ENCODE measurements at places on chromosomes 3 and 15. TPM values are rescaled to one million over a fixed set of nuclear protein-coding genes. Genes with fewer than 3 reads are reported as not detected.

Gene DNAH12
- total RNA-seq: not detected

Gene ZBTB47
- 16.1 TPM for total RNA-seq

- peak; percentile 8 for DNase-seq
These were observed 7.3 kb downstream of the RPSA start for GRCh38 chr3:39413691-39414420.

DNA sequence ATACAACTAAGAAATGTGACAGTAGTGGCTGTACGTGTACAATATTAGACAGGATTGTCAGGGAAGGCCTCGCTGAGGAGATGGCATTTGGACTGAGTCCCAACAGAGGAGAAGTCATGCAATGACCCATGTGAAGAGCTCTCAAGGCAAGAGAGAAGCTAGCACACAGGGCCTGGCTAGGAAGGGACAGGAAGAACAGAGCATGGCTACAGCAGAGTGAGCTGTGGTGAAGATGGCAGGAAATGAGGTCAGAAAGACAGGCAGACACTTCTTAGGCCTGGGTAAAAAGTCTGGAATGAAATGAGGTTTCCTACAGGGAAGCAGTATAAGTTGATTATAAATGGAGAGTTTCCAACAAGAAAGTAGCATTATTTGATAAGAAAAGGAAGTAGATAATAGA lies 33.2 kb upstream of the LEKR1 start:
- no peak for DNase-seq

GRCh38 chr15:89670971-89671560 lies 8.1 kb downstream of the PLIN1 start:
- no peak for DNase-seq

Gene ZSCAN2
- 11.9 TPM for total RNA-seq

DNA sequence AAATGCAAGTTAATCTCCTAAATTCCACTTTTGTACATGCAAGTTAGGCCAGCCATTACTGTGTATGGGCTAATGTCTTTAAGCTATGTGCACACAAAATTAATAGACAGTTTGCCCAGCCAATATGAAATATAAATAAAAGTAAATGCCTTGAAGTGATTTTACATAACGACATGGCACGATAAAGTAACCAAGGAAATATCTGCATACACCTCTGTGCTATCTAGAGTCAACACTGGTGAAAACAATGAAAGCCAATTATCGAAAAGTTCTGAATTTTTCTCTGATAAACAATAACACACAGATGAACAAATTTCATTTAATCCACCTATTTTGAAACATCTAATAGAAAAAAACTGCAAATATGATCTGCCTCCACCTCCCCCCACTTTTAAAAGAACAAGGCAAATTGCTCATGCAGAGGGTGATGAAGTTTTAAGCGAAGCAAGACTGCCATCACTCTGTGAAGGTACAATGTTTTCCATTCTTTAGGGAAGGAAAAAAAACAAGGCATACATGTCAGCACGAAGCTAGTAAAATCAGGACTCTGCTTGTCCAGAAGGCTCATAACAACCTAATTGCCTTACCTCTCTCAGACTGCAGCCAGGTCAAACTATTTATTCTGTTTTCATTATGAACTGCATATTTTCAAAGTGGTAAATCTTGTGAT lies 317.7 kb downstream of the MECOM start:
- no peak for DNase-seq

- DNase-seq: peak; percentile 56
These were observed 18.2 kb upstream of the PRR23E start for GRCh38 chr3:127174715-127175140.

DNA sequence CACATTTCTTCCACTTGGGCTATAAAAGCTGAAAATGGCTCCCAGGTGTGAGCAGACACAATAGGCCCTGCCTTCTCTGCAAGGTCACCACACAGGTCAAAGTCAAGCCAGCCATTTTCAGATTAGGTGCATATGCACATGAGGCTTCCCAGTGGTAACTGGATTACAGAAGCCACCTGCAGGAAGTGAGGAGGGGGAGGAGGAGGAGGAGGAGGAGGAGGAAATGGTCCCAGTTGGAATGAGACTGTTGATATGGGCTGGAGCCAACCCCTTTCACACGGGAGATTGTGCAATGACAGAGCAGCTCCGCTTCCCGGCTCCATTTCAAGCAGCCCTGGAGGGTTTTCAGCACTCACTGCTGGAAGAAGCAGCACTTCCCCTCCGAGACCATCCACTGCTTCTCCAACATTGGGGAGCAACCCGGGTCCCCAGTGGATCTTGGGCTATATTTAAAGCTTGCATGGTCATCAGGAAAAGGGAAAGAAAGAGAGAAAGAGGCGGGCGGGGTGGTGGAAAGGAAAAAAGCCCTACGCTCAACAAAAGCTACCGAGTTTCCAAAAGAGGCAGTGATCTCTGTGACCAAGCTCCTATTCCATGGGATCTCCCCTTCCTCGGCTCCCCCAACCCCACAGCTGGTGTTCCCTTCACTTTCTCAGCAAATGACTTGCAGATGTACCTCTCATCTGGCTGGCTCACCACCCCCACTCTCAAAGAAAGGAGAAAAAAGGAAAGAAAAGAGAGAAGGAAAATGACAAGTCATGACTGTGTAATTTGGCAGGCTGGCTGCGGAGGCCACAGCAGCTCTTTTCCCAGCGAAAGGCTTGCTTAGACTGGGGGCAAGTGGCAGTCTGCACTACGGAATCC lies 58.3 kb downstream of the LRIG1 start:
- DNase-seq: peak; percentile 63

DNA sequence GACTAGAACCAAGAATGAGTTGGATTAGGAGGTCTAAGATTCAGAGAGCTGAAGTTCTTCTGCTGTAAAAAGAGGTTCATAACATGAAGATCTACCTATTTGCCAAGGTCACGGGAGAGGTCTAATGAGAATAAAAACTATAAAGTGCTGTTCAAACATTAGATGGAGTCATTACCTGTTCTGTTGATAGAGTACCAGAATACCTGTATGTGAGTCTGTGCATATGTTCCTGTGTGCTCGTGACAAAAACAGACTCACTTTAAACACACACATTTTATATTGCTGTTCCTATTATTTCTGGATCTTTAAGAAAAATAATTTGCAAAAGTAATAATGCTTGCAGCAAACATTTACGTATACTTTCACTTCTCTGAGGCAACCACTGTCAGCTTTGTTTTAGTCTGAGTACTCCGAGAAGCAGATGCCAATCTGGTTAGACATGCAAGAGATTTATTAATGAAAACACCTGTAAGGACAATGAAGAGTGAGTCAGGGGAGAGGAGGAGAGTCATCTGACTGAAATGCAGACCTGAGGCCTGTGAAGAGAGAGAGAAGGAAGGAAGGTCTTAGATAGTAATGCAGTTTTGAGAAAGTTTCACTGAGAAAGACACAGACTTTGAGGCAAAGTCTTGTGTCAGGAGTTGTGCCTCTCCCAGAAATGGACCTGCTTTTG lies 221.2 kb downstream of the SQOR start:
- DNase-seq: no peak

GRCh38 chr15:35309886-35310285 lies 224.8 kb upstream of the NANOGP8 start:
- peak; percentile 67 for DNase-seq

Gene TMEM212
- not detected for total RNA-seq

DNA sequence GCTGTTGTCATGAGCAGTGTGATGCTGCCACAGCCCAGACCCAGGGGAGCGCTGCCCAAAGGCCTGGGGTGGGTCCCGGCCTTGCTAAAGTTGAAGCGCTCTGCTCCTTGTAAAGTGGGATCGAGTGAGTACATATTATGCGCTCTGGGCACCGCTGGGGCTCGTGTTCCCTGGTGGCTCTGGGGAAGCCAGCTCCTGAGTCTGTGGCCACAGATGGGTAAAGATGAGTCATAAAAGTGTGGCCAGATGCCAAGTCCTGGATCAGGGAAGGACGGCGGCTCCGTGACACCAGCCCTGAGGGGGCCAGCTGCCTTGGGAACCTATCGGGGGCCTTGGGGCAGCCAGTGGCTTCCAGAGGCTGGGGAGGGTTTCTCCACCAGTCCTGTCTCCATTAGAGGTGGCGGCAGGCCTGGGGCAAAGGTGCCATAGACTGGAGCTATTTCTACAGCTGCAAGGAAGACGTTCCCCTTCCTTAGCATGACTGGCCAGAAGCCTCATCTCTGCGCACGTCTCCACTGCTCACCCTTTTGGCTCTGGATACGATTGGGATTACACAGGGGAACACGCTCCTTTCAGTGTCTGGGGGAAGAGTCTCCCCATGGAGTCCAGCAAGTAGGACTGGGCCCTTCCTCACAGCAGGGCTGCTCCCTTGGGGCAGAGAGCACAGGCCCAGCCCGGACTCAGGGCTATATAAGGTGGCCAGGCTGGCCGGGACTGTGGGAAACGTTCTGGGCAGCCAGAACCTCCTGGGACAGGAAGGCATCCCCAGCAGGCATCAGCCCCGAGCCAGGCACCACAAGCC lies 1.2 kb upstream of the ITIH4 start:
- peak; percentile 43 for DNase-seq

DNA sequence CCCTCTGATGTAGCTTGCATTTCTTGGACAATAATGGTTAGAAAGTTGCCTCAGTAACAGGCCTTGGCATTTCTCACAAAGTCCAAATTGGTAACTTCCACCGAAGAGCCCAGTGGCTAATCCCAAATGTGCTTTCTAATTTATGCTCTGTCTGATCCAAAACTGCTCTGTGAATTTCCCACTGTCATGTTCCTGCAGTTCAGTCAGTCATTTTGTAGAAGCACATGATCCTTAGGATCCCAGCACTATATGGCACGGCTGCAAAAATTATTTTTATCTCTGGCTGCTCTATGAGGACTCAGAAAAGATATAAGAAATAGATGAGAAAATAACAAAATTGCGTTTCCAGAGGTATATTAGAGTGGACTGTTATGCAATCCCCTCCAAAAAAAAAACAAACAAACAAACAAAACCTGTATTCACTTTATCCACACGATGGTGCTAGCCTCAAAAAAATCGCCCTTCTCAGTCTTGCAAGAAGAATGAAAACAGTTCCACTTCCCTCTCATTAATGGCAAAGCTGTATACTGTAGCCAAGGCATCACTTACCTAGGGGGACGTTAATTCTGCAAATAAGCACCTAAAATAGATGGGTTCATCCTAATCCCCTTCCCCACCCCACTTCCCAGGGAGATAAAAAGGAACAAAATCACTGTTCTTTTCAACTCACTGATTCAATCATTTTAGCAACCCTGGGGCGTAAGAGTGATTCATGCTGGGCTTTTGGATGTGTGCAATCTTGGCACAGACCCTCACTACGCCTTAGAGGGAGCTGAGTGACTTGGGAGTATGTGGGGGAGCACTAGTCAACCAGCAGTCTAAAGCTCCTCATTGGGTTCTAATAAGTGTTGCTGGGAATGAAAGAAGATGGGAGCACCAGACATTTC lies 61.3 kb downstream of the TMCO5A start:
- peak; percentile 76 for DNase-seq

Gene IGDCC3
- 20.1 TPM for total RNA-seq

Gene MINAR1
- total RNA-seq: 0.20 TPM

Gene ZNF80
- total RNA-seq: not detected

Gene LRRIQ4
- not detected for total RNA-seq

DNA sequence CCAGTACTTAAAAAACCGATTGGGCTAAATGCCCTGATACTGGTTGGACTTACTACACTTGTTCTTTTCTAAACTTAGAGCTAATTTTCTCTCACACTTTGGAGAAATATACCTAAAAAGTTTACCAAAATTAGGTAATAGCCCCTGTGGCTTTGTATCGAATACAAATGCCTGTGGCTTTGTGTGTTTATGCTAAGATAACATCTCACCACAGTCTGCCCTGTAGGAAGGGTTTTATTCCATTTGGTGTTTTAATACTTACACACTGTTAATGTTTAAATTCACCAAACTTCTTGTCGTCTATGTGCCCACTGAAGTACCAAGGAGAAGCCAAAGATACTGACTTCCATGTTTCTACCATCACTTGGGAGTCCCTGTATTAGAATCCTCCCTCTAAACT lies 66.4 kb downstream of the BCHE start:
- DNase-seq: no peak

- DNase-seq: no peak
These were observed 301.9 kb downstream of the RAP2B start for GRCh38 chr3:153463895-153464294.

DNA sequence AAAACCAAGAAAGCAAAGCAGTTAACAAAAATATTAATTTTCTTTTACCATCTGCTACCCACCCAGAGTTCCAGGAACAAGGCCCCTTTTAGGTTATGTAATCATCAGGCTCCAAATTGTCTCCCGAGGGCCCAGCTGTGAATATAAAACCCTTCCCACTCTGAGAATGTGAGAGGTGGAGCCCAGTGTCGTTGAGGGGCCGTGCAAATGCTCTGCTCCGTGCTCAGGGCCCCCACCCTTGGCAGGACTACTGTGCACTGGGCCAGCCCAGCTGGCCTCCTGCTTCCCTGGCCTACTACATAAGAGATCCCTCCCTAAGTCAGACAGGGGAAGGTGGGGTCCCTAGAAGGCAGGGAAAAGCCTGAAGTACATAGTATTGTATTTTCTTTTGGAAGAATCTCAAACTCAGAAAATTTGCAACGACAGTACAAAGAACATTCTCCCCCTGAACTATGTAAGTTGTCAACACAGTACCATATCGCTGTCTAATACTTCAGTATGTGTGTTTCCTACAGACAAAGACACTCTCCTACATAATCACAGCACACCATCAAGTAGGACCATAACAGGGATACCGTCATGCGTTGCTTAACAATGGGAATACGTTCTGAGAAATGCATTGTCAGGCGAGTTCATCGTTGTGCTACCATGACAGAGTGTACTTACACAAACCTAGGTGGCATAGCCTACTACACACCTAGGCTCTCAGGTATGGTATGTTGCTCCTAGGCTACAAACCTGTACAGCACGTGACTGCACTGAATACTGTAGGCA lies 4.4 kb upstream of the CLEC3B start:
- DNase-seq: no peak

- DNase-seq: no peak
These were observed 280.1 kb downstream of the LRTM1 start for GRCh38 chr3:54647721-54648120.

Gene GRM7
- not detected for total RNA-seq

DNA sequence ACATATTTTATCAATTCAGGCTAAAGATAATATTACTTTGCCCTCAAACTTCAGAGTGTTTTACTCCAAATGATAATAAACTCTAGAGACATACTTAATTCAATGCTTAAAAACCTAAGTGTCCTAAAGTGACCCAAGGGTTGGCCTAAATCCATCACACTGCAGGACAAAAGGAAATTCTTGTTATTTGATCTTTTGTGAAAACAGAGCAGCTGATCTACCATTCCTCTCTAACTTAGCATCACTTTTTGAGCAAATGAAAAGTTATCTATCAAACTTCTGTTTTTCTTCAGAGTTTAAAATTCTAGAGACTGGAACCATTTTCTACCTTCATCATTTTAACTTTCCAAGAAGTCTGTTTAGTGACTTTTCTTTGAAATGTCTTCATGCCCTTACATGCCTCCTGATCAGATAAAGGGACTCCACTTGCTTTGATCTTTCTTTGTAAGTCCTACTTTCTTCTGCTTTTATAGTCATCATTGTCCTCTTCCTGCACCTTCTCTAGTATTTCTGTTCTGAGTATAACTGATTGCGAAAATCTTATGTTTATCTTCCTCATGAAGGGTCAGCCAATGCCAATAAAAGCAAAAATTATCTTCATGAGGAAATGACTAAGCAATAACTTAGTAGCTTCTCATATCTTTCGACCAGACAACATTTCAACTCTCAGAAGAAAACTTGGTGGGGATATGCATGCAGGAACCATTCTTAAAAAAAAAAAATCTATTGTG lies 378.7 kb upstream of the TGFBR2 start:
- DNase-seq: no peak

Gene MYO5C
- total RNA-seq: 4.2 TPM

All from G401 (cell line).